ENCODE measurements at places on chromosomes 13 and 19.

DNA sequence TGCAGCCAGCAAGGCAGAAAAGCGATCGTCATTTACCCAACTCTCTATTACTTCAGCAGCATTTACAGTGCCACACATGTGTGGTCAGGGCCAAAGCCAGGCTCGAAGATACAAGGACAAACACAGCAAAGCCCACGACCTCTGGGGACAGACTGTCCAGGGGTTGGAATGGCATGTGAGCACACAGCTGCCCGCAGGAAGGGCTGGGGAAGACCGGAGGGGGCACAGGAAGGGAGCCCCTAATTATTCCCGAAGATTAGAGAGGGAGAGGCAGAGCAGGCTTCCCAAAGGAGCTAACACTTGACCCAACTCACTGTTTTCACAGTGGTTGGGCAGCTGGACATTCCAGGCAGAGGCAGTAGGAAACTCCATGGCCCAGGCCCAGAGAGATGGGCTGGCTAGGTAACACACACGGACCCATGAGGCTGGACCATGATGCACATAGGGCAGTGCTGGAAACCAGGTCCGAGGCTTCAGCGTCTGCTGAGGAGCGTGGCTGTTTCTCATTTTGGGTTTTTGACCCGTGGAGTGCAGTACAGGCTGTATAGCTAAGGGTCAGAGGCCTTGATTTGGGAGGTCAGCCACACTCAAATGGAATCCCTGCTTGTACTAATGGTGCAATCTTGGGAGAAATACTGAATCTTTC is 179.8 kb downstream of the FOXO1 start:
- no peak for DNase-seq

GRCh38 chr19:725461-726089 is 16.8 kb downstream of the PALM start:
- no peak for DNase-seq

GRCh38 chr13:104098421-104098820 is 1032.2 kb upstream of the SLC10A2 start:
- DNase-seq, result no peak

DNA sequence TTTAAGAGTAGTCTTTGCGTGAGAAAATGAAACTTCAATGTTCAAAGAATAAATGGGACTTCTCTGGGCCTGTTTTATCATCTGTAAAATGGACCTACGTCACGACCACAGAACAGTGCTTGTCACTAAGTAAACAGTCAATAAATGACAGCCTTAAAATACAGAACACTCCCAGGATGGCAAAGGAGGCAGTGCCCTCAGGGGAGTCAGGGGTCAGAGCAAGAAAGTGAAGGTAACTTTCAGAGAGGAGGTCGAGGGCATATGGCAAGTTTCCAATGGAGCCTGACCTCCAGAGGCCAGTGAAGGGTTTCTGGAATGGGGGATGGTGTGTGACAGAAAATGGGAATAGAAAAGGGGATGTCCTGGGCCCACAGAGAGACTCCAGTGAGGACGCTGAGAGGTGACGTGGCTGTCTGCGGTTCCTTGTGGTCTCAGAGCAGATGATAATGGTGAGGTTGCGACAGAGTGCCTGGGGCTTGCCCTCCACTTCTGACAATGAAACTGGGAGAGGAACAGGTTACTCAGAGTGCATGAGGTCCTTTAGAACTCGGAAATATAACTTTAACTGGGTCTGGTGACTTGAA is 91.8 kb downstream of the UBL3 start:
- DNase-seq, result no peak

- DNase-seq, result no peak
These were observed 6.7 kb upstream of the KATNAL1 start for GRCh38 chr13:30314069-30314468.

DNA sequence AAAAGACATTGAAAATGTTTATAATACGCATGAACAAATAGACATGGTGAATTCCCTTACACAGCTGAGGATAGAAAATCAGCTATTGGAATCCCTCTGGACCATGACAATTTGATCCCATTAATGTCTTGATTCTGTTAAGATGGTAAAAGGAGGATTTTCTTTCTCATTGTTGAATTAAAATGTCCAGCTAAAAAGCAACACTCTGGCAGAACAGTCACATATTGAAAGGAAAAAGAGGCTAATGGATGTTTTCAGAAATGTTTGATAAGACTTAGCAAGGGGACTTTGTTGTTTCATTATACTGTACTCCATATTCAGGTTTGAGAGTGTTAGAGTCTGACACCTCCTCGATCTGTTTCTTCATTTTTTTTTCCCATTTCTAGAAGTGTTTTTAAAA is 296.0 kb downstream of the OLFM4 start:
- no peak for DNase-seq

DNA sequence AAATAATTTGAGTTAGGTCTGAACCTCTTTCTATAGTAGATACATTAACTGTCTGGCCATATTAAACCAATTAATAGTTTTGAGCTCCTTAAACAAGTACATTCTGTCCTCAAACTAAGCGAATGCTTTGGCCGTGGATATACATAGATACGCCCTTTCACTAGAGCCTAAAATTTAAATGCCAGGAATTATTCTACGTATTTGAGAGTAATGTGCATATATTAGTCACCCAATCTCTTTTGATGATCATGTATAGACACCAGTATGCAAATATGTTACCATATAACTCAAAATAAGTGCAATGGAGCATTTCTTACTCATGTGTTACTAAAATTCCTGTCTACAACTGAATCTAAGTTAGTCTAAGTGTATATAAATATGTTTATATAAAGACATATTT is 70.4 kb downstream of the FLT1 start:
- no peak for DNase-seq

- no peak for DNase-seq
These were observed 12.2 kb downstream of the NFIX start for GRCh38 chr19:13007292-13008045.

GRCh38 chr13:33123066-33123859 is 107.0 kb downstream of the KL start:
- DNase-seq, result no peak

- DNase-seq, result no peak
These were observed 7.2 kb upstream of the KATNAL1 start for GRCh38 chr13:30314562-30314961.

- DNase-seq, result no peak
These were observed 10.8 kb upstream of the HSPH1 start for GRCh38 chr13:31172535-31172934.

GRCh38 chr13:46962281-46962941 is 65.6 kb upstream of the HTR2A start:
- DNase-seq, result no peak

GRCh38 chr13:41407380-41407779 is 50.0 kb upstream of the RGCC start:
- DNase-seq, result no peak

DNA sequence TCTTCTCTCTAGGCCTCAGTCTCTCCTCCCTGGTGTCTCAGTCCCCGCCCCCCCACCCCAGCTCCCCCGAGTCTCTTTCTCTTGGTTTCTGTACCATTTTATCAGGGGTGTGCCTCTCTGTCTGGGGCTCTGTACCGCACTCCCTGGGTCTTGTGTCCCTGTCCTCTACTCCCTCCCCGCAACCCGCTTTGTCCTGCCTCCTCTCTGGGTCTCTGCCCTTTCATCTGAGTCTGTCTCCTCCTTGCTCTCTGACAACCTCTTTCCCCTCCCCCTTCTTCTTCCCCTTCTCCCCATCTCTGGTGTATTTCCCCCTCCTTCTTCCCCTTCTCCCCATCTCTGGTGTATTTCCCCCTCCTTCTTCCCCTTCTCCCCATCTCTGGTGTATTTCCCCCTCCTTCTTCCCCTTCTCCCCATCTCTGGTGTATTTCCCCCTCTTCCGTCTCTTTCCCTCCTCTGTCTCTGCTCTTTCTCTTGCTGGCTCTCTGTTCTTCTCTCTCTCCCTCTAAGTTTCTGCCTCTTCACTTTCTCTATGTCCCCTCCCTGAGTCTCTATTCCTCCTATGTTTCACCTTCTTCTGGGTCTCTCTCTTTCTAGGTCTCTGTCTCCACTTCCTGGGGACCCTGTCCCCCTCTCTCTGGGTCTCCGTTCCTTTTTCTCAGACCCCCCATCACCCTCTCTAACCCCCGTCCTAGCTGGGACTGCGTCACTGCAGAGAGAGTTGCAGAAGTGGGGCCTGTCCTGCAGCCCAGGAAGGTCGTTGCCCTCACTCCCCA is 2.2 kb upstream of the KCNC3 start:
- no peak for DNase-seq

GRCh38 chr19:7868326-7868670 is 5.9 kb downstream of the PRR36 start:
- DNase-seq, result no peak

GRCh38 chr19:35936738-35937268 is 629 bp downstream of the LRFN3 start:
- no peak for DNase-seq

Measured in kidney capillary endothelial cell (primary cell).